Gastrocnemius medialis (tissue), 4 donors: ENCODE measurements at places on chromosomes 5 and 9. TPM values are rescaled to one million over a fixed set of nuclear protein-coding genes. Genes with fewer than 3 reads are reported as not detected.

DNA sequence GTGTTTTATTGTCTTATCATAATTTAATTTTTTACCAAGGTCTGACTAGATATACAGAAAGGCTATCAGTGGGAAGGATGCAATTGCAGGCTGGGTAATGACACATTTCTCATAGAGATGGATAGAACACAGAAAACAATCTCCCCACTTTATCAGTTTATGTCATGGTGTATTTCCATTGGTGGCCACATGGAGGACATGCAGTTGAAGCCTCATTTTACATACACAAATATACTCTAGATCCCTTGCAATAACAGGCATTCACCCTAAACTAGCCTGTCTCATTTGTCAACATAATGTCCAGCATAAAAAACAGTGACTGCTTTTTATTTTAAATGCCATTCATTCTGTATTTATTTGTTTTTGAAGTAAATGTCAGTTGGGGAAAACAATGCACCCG, 526.3 kb downstream of the GABRG2 start:
- H3K36me3 ChIP-seq: no peaks in the 10 kb centered on the region
- no peaks in the 10 kb centered on the region for H3K27me3 ChIP-seq
- no peak overlapping the region for H3K27ac ChIP-seq
- no peaks in the 10 kb centered on the region for H3K4me1 ChIP-seq

GRCh38 chr5:106171132-106171531, 1499.6 kb downstream of the EFNA5 start:
- H3K36me3 ChIP-seq: no peaks in the 10 kb centered on the region
- no peaks in the 10 kb centered on the region for H3K4me1 ChIP-seq
- no peaks in the 10 kb centered on the region for H3K27me3 ChIP-seq
- no peak for DNase-seq
- no peak overlapping the region for H3K4me3 ChIP-seq
- no peak overlapping the region for H3K27ac ChIP-seq

DNA sequence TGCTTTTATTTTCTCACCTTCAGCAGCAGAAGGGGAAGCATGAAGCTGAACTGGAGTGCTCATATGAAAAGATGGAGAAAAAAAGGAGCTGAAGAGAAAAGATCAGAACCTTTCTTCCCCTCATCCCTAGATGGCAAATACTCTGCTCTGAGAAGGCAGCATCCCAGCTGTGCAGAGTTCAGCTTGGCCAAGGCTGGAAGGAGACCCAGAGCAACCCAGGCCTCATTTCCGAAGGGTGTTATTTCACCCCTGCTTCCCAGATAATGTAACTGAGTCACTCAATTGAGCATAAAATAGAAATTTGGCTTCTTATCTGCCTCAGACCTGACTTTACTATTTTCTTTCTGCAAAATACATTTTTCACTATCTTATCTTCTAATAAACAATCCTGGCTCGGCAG, 489.9 kb upstream of the BRINP1 start:
- no peak for DNase-seq
- H3K4me1 ChIP-seq: no peaks in the 10 kb centered on the region
- H3K4me3 ChIP-seq: no peak overlapping the region
- no peaks in the 10 kb centered on the region for H3K27me3 ChIP-seq

DNA sequence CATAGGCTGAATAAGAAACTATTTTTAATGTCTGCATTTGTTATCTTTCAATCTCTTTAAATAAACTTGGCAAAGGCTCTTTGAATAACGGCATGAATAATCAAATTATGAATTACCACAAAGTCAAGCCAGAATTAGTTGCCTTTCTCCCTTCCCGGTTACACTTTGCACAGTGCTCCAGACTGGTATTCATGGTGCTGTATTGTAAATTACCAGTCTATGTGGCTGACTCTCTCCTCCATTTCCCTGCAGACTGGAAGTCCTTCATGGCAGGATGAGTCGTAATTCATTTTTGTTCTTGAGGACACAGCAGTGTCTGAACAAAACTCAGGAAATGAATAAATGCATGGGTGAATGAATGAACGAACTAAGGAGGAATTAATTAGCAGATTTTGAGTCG, 142.9 kb downstream of the GNA14 start:
- no peak for DNase-seq
- no peaks in the 10 kb centered on the region for H3K4me1 ChIP-seq
- no peak overlapping the region for H3K27ac ChIP-seq
- H3K27me3 ChIP-seq: no peaks in the 10 kb centered on the region
- H3K36me3 ChIP-seq: no peaks in the 10 kb centered on the region
- no peak overlapping the region for H3K4me3 ChIP-seq

GRCh38 chr9:81508476-81508875, 180.9 kb downstream of the TLE1 start:
- no peak for DNase-seq
- H3K27me3 ChIP-seq: no peaks in the 10 kb centered on the region
- no peaks in the 10 kb centered on the region for H3K4me1 ChIP-seq
- H3K36me3 ChIP-seq: no peaks in the 10 kb centered on the region
- no peak overlapping the region for H3K27ac ChIP-seq
- H3K4me3 ChIP-seq: no peak overlapping the region

DNA sequence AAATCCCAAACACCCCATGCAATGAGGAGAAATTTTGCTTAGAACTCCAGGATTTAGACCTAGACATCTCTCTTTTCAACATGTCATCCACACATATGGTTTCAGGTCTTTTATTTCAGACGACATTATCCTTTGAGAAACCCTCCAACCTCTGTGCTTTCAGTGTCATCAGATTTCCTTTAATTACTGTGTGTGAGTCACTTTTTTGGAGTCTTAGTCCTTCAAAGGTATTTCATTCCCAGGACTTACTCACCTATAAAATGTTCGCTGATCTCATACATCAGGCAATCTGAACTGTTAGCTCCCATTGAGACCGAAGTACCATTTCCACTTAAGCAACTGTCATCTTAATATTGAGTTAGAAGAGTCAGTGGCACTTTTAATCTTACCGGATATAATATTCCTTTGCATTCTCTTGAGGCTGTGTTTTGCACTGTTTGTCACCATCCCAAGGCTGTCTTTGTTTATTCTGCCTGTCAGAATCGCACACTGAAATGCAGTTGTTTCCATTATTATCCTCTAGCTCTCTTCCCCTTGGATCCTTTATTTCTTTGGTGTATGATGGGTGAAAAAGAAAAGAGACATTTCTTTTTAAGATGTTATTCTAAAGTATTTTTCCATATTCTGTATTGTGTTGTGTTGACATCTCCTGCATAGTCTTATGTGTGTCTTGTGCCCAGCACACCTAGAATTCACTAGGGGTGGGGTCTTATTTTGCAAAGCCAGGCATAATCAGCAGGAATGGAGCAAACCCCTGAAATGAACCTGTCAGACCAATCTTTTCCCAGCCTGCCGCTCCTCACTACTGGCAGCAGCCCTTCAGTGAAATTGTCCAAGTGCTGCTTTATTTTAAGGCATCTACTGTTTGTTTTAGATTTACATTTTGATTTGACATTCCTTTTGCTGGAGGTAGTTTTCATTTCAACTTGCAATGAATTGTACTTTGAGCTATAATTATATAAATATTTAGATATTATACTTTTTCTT, 155.4 kb downstream of the PAM start:
- peaks cover 26% of the 10 kb centered on the region for H3K4me1 ChIP-seq
- H3K36me3 ChIP-seq: no peaks in the 10 kb centered on the region
- DNase-seq: no peak
- H3K4me3 ChIP-seq: no peak overlapping the region

GRCh38 chr5:67793418-67793817, 422.1 kb upstream of the PIK3R1 start:
- no peaks in the 10 kb centered on the region for H3K36me3 ChIP-seq
- H3K27me3 ChIP-seq: no peaks in the 10 kb centered on the region
- H3K27ac ChIP-seq: peak overlapping the region; percentile 14
- DNase-seq: no peak
- H3K4me3 ChIP-seq: no peak overlapping the region

DNA sequence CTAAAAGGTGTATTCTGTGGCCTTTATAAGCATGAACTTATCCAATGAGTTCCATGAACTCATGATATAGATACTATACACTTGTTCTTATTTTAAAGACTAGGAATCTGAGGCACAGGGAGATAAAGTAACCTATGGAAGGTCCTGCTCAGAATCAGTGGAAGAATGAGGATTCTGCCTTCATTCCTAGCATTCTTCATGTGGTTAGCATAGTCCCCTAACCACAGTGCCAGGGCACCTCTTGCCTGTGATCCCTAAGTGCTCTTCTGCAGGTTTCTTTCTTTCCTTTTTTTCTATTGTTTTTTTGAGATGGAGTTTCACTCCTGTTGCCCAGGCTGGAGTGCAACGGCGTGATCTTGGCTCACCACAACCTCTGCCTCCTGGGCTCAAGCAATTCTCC, 174.1 kb downstream of the C9orf152 start:
- DNase-seq: no peak
- H3K36me3 ChIP-seq: no peaks in the 10 kb centered on the region
- H3K27me3 ChIP-seq: no peaks in the 10 kb centered on the region
- H3K4me3 ChIP-seq: no peak overlapping the region

DNA sequence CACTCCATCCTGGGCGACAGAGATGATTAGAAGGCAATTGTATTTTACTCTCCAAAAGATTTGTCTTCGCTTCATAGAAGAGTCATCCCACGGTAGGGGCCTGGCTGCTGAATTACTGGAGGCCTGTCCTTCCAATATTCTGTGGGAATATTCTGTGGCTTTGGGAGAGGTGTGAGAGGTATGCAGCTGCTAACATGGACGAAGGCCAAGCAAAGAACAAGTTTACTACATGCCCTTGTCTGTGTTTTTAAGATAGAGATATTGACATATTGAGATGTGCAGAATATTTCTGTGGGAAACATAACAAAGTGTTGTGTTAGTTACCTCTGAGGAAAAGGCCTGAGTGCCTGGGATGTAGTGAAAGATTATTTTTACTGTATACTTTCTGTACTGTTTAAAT, 71.8 kb upstream of the SMIM15 start:
- H3K27me3 ChIP-seq: no peaks in the 10 kb centered on the region
- DNase-seq: no peak
- H3K36me3 ChIP-seq: no peaks in the 10 kb centered on the region
- H3K4me1 ChIP-seq: no peaks in the 10 kb centered on the region
- H3K27ac ChIP-seq: no peak overlapping the region
- no peak overlapping the region for H3K4me3 ChIP-seq

- H3K27ac ChIP-seq: no peak overlapping the region
- no peak for DNase-seq
These were observed 632.5 kb downstream of the SLCO4C1 start for GRCh38 chr5:101663543-101663942.

GRCh38 chr9:96868709-96869108, 14.4 kb upstream of the ZNF782 start:
- H3K27ac ChIP-seq: no peak overlapping the region
- no peaks in the 10 kb centered on the region for H3K27me3 ChIP-seq
- H3K4me1 ChIP-seq: no peaks in the 10 kb centered on the region
- no peak for DNase-seq

DNA sequence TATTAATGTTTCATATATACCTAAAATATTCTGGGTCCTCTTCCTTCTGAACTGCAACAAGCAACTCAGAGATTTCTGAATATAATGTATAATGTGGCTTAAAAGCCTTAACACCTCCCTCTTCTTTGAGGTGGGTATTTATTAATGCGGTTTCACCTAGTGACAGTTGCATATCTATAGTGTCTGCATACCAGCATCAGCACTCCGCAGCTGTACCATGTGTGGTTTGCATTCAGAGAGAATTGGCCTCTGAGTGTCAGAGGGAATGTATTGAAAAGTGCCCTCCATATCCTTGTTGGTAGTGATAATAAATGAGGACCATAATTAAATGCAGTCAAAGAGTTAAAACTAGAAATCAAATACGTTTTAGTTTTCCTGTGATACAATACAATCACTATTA, 256.6 kb upstream of the ARRDC3 start:
- no peak overlapping the region for H3K4me3 ChIP-seq
- H3K4me1 ChIP-seq: no peaks in the 10 kb centered on the region
- H3K27me3 ChIP-seq: no peaks in the 10 kb centered on the region
- DNase-seq: no peak
- no peak overlapping the region for H3K27ac ChIP-seq
- H3K36me3 ChIP-seq: no peaks in the 10 kb centered on the region

DNA sequence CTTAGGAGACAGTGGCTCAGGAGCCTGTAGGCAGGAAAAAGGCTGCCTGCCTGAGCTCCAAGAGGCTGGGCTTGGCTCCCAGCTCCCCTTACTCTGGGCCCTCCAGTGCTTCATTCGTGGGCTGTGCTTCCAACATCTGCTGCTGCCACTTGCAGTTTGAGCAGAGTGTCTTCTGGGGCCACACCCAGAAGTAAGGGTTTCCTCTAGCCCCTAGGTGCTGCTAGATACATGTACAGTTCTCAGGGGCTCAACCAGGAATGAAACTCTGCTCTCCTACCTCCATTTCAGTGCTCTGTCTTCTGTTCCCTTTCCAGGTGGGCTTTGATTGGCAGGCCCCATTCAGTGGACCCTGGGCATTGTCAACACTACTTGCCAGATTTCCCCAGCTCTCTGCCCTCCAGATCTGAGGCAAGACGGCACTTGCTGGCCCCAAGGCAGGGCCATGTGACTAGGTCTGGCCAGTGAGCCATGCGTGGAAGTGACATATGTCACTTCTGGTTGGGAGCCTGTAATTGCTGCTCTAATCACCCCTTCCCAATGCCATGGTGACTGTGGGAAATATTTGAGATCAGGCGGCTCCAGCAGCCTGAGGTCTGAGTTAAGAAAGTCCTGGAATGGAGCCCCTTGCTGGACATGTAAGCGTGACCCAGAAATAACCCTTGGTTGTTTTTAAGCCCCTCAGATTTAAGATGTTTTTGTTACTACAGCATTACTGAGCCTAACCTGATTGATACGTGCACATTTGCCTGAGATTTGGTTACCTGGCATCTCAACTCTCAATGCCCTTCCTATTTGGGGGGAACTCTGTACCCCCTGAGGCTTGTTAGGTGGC, 9.4 kb upstream of the BOD1 start:
- peaks cover 20% of the 10 kb centered on the region for H3K4me1 ChIP-seq
- peak overlapping the region; percentile 67 for H3K27ac ChIP-seq
- DNase-seq: no peak
- H3K36me3 ChIP-seq: no peaks in the 10 kb centered on the region

DNA sequence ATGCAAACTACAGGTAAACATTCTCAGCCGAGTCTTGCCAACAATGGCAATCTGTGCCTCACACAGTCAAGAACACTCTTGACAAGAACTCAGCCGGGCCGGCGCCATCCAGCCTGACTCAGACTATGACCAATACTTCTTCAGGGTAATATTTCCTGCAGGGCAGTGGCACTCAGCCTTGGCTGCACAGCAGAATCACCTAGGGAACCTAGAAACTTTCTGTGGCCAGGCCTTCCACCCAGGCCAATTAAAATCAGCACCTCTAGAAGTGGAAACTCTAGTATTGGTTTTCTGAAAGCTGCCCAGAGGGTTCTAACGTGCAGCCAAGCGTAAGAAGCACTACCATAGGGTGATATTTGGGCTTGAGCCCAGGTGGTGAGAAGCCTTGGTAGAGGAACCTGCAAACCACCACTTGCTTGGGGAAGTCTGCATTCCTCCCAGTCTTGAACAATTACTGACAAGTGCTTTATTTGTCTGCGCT, 120.6 kb downstream of the TTLL11 start:
- H3K36me3 ChIP-seq: no peaks in the 10 kb centered on the region
- H3K4me3 ChIP-seq: no peak overlapping the region
- peak overlapping the region; percentile 72 for H3K27ac ChIP-seq
- H3K27me3 ChIP-seq: no peaks in the 10 kb centered on the region
- H3K4me1 ChIP-seq: peaks cover 4% of the 10 kb centered on the region

HMCN2 gene
- total RNA-seq: 7.1 TPM

C9orf72 gene
- total RNA-seq: 22.4 TPM

PCDHGA6 gene
- 0.83 TPM for total RNA-seq

NRG2 gene
- total RNA-seq: 28.8 TPM

ZDHHC21 gene
- 15.9 TPM for total RNA-seq

GABRB2 gene
- total RNA-seq: 0.97 TPM

PCDHGB1 gene
- 0.20 TPM for total RNA-seq

GGTA1 gene
- total RNA-seq: 1.4 TPM

FOXD4L4 gene
- not detected for total RNA-seq

TERT gene
- not detected for total RNA-seq

DNAJB5 gene
- 147 TPM for total RNA-seq

C9orf50 gene
- total RNA-seq: not detected
